ENCODE measurements at places on chromosomes 7 and 10. TPM values are rescaled to one million over a fixed set of nuclear protein-coding genes. Genes with fewer than 3 reads are reported as not detected.

DNA sequence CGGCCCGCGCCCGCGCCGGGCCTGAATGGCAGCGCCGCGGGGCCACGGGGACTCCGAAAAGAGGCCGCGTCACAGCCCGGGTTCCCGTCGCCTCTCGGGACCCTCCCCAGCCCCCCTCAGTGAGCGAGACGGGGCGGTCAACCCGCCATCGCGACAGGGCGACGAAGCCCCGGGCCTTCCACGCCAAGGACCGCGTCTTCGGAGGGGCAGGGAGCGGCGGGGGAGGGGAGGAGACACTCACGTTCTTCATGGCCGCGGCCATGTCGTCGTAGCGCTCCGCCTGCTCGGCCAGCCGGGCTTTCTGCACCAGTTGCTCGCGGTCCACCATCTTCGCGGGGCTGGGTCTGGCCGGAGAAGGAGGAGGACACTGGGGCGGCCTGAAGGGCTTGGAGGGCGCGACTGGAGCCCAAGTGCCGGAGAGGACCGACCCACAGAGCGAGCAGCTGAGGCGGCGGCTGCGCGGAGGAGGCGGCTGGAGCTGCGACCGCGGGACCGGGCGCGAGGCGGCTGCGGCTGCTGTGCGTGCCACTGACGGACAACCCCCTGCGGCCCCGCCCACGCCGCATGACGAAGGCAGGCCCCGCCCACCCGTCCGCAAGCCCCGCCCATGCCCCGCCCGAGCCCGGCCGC is at the start of gene YWHAG:
Gene YWHAG (minus strand): TSS at position 511 of the 630 bp plus-strand sequence. CDS start 183 bp downstream, at position 328.
- peak within 1 kb of the TSS; percentile 97 for H3K27ac ChIP-seq
- DNase-seq: peak; percentile 90
- peaks cover 41% of the 10 kb centered on the region for H3K36me3 ChIP-seq

GRCh38 chr7:142389544-142389943 is 131.7 kb upstream of the PRSS58 start:
- peaks cover 10% of the 10 kb centered on the region for H3K4me1 ChIP-seq
- H3K27me3 ChIP-seq: no peaks in the 10 kb centered on the region
- no peak overlapping the region for H3K27ac ChIP-seq
- no peak for DNase-seq

DNA sequence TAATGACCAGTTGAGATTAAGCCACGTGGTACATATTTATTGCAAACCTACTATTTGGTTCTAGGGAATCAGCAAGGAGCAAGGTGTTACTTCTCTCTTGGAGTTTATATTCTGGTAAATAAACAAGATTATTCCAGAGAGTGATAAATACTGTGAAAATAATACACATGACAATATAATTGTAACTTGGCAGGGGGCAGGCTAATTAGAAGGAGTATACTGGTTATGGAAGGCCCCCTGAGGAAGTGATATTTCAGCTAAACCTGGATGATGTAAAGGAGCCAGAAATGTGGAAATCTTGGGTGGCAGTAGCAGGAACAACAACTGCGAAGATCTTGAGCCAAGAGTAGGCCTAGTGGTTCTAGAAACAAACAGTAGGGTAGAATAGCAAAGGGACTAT is 111.8 kb downstream of the SDK1 start:
- H3K4me3 ChIP-seq: no peak overlapping the region
- H3K27ac ChIP-seq: no peak overlapping the region
- no peaks in the 10 kb centered on the region for H3K27me3 ChIP-seq
- H3K36me3 ChIP-seq: no peaks in the 10 kb centered on the region
- peaks cover 12% of the 10 kb centered on the region for H3K4me1 ChIP-seq

- no peaks in the 10 kb centered on the region for H3K36me3 ChIP-seq
- H3K4me3 ChIP-seq: no peak overlapping the region
- no peaks in the 10 kb centered on the region for H3K4me1 ChIP-seq
- H3K27me3 ChIP-seq: peaks cover 3% of the 10 kb centered on the region
- no peak overlapping the region for H3K27ac ChIP-seq
Observed at GRCh38 chr10:25600651-25601050, 333.4 kb upstream of the MYO3A start.

DNA sequence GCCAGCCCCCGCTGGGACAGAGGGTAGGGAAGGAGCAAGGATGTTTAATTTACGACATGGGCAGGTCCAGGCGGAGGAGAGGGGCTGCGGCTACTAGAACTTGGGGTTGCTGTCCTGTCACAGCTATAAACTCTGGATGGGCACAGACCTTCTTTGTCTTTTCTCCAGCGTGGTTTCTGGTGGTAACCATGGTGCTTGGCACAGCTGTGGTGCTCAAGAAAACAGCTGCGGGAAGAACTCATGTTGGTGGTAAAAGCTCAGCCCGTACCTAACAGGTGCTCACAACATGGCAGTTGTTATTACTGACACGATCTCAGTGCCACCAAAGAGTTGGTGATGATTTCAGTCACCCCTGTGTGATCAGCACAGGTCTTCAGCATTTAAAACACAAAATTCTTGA is 13.8 kb downstream of the BAIAP2L1 start:
- DNase-seq: no peak
- H3K36me3 ChIP-seq: no peaks in the 10 kb centered on the region
- no peak overlapping the region for H3K27ac ChIP-seq
- no peaks in the 10 kb centered on the region for H3K27me3 ChIP-seq
- no peaks in the 10 kb centered on the region for H3K4me1 ChIP-seq
- H3K4me3 ChIP-seq: no peak overlapping the region

DNA sequence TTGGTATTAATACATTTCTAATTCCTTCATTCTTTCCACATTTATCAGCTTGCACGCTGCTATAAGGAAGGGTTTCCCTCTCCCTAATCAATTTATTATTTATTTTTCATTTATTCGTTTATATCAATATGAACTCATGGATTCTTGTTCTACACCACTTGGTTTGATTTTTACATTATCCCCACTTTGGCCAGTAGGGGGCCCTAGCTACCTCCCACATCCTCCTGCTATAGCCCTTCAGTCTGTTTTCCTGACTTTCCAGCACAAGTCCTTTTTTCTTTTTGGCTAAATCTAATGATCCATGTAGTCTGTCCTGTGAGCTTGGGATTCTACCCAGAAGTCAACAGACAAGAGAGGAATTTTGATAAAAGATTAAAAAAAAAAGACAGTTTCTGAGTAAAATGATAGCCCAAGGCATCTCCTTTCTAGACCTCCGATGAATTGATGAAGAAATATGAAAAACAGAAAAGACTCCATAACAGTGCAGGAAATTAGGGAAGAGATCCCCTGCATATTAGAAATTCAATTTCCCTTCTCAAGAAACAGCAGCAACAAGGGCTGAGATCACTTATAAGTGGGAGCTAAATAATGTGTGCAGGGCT is 47.7 kb downstream of the LYZL2 start:
- no peak for DNase-seq
- H3K36me3 ChIP-seq: no peaks in the 10 kb centered on the region
- peaks cover 10% of the 10 kb centered on the region for H3K27me3 ChIP-seq
- no peak overlapping the region for H3K27ac ChIP-seq
- H3K4me1 ChIP-seq: peaks cover 4% of the 10 kb centered on the region

Gene HOXA5
- total RNA-seq: not detected

GRCh38 chr7:143177374-143178119 is 5.7 kb upstream of the TAS2R39 start:
- DNase-seq: no peak
- H3K27ac ChIP-seq: no peak overlapping the region
- H3K4me3 ChIP-seq: no peak overlapping the region
- peaks cover 4% of the 10 kb centered on the region for H3K36me3 ChIP-seq

- H3K27ac ChIP-seq: no peak overlapping the region
- no peaks in the 10 kb centered on the region for H3K36me3 ChIP-seq
- no peaks in the 10 kb centered on the region for H3K4me1 ChIP-seq
- no peaks in the 10 kb centered on the region for H3K27me3 ChIP-seq
- DNase-seq: no peak
Observed at GRCh38 chr7:155020996-155021395, 18.1 kb upstream of the PAXIP1 start.

Gene NACAD
- 0.35 TPM for total RNA-seq

GRCh38 chr7:107691716-107692115 is 31.1 kb downstream of the SLC26A4 start:
- no peak for DNase-seq
- H3K27me3 ChIP-seq: peaks cover 8% of the 10 kb centered on the region
- peaks cover 5% of the 10 kb centered on the region for H3K4me1 ChIP-seq

Gene ASB10
- total RNA-seq: not detected

GRCh38 chr10:96334616-96335526 is 23.9 kb downstream of the OPALIN start:
- peaks cover 6% of the 10 kb centered on the region for H3K27me3 ChIP-seq
- no peaks in the 10 kb centered on the region for H3K36me3 ChIP-seq
- H3K4me1 ChIP-seq: peaks cover 17% of the 10 kb centered on the region
- no peak overlapping the region for H3K4me3 ChIP-seq

DNA sequence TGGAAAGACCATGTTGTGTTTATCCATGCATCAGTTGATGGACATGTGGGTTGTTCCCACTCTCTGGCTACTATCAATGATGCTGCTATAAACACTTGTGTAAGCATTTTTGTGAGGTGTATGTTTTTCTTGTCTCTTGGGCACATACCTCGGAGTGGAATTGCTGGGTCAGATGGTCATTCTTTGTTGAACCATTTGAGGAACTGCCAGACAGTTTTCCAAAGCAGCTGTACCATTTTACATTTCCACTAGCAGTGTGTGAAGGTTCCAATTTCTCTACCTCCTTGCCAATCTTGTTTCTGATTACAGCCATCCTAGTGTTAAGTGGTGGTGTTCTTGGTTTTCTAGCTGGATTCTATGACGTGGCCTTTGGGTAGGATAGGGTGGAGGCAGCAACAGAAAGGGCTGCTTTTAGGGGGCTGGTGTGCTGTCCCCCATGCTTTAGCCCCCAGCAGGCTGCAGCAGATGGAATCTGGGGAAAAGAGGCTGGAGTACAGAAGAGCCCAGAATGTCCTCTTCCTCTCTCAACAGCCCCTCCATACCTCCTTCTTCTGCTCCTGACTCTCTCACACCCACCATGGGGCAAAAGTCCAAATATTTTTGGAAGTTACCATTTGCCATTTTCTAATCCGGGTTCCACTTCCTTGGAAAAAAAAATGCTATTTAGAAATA is 352.7 kb downstream of the FRMD4A start:
- H3K4me3 ChIP-seq: no peak overlapping the region
- H3K36me3 ChIP-seq: no peaks in the 10 kb centered on the region
- no peak overlapping the region for H3K27ac ChIP-seq
- DNase-seq: no peak
- H3K4me1 ChIP-seq: no peaks in the 10 kb centered on the region
- no peaks in the 10 kb centered on the region for H3K27me3 ChIP-seq

DNA sequence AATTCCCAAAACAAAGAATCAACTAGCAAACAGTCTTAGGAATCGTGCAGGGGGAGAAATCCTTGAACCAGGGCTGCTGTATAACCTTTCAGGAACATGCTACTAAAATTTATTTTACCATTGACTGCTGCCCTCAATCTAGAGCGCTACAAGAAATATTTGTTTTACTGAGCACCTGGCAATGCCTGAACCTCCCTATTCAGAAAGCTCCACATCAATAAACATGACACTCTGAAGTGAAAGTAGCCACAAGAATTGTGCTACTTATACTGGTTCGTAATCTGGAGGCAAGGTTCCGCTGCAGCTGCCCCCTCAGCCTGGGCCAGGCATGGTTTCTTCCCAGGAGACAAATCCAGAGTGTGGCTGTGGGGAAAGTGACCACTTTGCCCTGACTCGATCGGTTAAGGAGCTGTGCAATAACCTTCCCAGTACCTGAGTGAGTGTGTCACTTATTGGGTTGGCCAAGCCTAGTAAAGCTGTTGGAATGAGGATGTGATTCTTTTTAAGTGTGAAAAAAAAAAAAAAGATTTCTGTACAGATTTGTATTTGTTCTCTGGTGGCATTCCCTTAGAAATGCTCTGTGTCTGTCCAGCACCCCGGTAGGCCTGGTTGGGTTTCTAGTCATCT is 7.7 kb downstream of the VWA2 start:
- no peak overlapping the region for H3K4me3 ChIP-seq
- peaks cover 20% of the 10 kb centered on the region for H3K27me3 ChIP-seq
- H3K27ac ChIP-seq: no peak overlapping the region
- H3K4me1 ChIP-seq: no peaks in the 10 kb centered on the region

Data from activated naive CD8-positive, alpha-beta T cell treated with anti-CD3 and anti-CD28 coated beads for 36 hours (primary cell).